Suppressor macrophage treated with lipopolysaccharide for 1 hour (primary cell): ENCODE measurements at places on chromosomes 5 and 9.
A peak's percentile ranks its signal among the peaks of the same experiment; 100 is the strongest.

GRCh38 chr5:107449369-107449768 lies 221.4 kb downstream of the EFNA5 start:
- DNase-seq, result no peak

DNA sequence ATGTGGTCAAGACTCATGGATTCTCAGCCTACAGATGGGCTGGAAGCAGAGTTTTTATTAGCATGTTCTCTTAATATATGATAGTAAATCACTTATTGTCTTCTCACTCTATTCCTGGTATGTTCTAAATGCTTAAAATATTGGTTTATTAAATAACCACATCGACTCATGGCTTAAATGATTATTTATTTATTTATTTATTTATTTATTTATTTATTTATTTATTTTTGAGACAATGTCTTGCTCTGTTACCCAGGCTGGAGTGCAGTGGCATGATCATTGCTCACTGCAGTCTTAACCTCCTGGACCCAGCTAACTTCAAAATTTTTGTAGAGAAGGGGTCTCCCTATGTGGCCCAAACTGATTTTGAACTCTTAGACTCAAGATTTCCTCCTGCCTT lies 457.2 kb upstream of the TNC start:
- DNase-seq, result no peak

GRCh38 chr5:141734501-141735229 lies 52.6 kb upstream of the ARAP3 start:
- peak; percentile 55 for DNase-seq

GRCh38 chr9:71131145-71131544 lies 9.7 kb upstream of the TRPM3 start:
- no peak for DNase-seq

- DNase-seq, result no peak
These were observed 185.4 kb downstream of the GABBR2 start for GRCh38 chr9:98523231-98523901.

DNA sequence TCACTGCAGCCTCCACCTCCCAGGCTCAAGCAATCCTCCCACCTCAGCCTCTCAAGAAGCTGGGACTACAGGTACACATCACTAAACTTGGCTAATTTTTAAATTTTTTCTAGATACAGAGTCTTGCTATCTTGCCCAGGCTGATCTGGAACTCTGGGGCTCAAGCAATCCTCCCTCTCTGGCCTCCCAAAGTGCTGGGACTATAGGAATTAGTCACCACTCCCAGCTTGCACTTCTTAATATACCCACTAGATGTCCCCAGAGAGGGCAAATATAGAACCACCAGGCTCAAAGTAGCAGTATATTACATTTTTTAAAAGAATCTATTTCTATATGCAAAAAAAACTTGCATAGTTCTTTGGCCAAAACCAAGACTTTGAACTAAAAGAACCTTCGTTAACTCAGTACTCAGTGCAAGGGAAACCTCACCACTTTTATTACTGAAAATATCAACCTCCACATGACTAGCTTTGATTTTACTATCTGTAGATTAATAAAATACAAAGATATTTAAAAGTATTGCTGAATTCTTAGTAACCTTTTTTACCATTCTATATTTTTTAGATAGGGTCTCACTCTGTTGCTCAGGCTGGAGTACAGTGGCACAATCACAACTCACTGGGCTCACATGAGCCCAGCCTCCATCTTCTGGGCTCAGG lies 25.8 kb upstream of the HSD17B3 start:
- DNase-seq, result peak; percentile 75

DNA sequence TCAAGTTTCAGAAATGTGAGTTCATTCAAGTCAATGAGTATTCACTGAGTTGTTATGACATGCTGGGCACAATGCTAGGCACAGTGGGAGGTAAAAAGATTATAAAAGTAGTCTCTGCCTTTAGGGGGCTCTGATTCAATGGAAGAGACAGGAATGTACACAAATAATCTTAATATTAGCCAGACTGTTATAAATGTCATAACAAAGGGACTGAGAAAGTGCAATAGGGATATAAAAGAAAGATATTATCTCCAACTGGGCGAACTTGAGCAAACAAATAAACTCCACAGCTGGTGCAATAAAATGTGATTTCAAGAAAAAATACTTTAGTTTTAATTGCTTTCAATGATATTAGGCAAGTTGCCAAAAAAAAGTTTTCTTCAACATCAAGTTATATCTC lies 755.2 kb downstream of the BRINP1 start:
- DNase-seq, result no peak

GRCh38 chr5:60538955-60539866 lies 160.8 kb downstream of the DEPDC1B start:
- DNase-seq, result peak; percentile 85

DNA sequence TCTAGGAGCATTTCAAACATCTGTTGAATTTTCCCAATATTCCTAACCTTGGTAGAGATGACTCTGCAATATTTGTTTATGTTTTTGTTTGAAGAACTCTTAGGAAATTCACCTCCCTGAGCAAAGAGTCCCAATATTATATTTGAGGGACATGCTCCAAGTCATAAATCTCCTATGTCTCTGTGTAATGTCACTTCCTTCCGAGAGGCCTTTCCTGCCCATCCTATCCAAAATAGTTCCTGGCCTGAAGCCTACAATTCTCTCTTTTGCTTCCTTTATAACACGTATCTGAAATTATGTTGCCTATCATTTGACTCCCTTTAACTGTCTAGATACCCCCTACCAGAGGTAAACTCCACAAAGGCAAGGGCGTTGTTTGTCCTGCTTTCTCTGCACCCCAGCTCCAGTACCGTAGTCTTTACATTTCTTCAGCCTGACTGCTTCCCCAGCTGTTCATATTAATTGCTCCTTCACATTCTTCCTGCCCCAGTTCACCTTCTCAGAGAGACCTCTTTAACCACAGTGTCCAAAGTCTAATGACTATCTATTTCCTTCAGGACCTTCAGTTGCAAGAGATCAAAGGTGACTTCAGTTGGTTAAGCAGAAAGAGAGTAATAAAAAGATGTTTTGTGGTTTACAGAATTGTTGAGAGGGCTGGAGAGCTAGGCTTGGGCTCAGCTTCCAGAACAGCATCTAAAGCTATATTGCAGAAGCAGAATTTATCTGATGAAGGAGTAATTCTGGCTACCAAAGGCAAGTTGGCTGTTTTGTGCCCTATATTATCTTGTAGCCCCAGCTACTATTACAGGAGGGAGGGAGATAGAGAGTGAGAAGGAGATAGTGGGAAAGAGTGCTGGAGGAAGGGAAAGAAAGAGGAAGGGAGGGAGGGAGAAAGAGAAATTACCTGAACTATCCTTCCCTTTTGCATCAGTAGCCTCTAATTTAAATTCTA lies 109.3 kb upstream of the TMEM161B start:
- DNase-seq, result no peak

GRCh38 chr9:89038382-89039103 lies 47.3 kb downstream of the S1PR3 start:
- DNase-seq, result peak; percentile 55

DNA sequence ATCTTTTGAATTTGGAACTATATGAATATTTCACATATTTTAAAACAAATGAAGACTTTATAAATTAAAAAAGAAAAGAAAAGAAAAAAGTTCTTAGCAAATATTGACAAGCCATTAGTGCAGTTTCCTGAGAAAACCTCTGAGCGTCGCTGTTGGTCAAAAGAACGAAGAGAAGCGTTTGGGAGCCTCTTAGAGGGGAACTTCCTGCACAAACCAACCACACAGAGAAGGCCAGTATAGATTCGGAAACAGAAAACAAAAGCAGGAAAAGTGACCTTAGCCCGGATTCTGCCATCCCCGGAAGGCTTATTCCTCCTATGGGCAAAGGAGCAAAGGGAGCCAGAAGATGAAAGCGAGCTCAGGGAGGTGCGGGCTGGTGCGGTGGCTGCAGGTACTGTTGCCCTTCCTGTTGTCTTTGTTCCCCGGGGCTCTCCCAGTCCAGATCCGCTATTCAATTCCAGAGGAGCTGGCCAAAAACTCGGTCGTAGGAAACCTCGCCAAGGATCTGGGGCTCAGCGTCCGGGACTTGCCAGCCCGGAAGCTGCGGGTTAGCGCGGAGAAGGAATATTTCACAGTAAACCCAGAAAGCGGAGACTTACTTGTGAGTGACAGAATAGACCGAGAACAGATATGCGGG lies at the start of gene PCDHGB2:
TSS of gene PCDHGB2 (plus strand) at position 205 of the 637 bp plus-strand sequence. CDS start at position 347, 142 bp downstream.
- DNase-seq, result peak; percentile 31

GRCh38 chr5:138760448-138761110 lies 7.4 kb downstream of the CTNNA1 start:
- DNase-seq, result no peak

GRCh38 chr5:142929587-142929986 lies 159.4 kb downstream of the ARHGAP26 start:
- DNase-seq, result peak; percentile 53

DNA sequence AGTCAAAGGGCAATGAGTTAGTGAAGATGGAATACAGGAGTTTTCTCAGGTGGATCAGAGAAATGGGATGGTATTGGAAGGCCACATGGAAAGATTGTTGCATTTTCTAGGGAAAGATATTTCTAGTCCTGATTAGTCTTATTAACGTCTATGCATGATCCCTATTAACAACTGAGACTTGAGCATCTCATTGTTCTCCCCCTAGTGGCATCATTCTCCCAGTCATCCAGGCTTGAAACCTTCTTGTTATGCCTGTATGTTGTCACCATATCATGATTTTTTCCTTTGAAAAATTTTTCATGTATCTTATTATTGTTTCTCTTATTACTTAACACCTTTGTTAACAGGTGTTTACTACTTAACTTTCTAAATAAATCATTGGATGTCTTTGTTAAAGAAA lies 34.4 kb downstream of the KIF2A start:
- peak; percentile 61 for DNase-seq

DNA sequence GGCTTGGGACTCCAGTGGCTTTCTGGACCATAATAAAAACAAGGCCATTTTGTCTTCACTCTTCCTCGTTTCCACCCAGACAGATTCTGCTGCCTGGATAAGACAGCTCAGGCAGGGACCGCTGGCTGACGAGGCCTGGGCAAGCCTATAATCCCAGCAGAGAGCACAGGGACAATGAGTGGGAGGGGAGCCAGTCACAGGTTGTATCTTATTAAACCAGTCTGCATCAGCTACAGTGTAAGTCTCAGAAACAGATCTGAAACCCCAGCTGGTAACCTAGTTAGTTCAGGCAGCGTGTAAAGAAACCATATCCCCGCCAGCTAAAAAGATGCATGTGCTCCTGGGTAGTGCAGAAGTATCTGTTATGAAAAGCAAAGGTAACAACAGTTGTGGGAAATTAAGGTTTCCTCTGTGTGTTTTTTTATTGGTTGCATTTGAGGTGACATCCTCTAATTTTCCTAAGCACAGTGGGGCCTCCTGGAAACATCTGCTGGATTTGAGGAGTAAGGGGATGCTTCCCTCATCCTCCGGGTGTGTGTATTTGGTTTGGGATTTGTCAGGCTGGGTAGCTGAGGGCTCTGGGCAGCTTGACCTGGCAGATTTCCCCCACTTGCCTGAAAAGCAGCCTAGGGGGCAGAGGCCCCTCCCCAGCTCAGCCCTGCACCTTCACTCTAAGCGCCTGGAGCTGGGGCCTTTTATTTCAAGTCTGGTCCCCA lies 15.2 kb upstream of the TAL2 start:
- no peak for DNase-seq

DNA sequence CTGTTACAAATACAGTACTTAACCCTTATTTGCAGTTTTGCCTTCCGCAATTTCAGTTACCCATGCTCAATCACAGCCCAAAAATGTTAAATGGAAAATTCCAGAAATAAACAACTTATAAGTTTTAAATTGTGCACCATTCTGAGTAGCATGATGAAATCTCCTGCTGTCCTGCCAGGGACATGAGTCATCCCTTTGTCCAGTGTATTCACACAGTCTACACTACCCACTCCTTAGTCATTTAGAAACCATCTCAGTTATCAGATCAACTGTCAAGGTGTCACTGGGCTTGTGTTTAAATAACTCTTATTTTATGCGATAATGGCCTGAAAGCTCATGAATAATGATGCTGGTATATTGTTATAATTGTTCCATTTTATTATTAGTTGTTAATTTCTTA lies 95.8 kb downstream of the PLCXD3 start:
- DNase-seq, result no peak

DNA sequence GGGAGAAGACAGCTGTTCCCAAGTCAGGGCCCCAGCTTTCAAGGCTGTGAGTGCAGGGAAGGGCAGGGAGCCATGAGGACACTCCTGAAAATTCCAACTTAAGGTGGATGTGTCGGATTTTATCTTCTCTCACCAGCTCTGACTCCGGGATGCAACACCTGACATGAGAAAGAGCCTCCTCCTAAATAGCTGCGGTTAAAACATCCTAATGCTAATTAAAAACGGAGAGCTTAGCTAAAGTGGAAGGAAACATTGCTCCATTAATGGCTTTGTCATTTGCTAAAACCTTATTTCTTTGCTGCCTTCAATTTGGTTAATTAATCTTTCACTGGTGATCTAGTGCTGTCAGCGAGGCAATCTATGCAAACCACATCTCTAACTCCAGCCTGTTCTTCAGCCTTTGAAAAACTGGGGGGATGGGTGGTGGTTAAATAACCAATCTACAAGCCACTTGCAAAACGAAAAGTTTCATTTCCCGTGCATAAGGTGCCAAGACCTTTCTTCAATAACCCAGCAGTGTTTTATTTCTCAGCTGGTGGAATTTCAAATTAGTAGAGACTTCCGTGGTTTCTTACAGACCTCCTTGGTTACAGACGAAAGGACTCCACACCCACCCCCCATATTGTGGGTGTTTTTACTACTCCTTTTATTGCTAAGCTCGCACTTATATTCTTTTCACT lies 379.6 kb downstream of the MLLT3 start:
- DNase-seq, result no peak

GRCh38 chr9:19512103-19512832 lies 103.5 kb downstream of the ACER2 start:
- DNase-seq, result no peak

GRCh38 chr9:95508242-95508967 lies 8.4 kb downstream of the PTCH1 start:
- peak; percentile 58 for DNase-seq

DNA sequence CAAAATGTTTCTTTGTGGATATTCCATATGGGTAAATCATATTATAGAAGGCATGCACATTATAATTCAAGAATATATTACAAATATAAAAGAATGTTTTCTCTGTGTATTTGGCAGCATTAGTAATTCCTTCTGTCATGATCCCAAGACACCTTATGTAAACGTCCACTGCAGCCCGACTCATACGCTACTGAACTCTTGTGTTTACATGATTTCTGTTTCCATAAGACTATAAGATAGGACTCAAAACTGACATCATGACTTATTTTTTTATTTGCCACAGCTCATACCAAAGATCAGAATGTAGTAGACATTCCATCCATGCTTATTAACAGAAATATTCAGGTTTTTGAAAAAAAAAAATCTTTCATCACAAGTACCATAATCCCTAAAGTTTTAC lies 234.1 kb downstream of the AP3B1 start:
- DNase-seq, result no peak

GRCh38 chr5:132486318-132487094 lies 4.1 kb downstream of the IRF1 start:
- peak; percentile 18 for DNase-seq
